A549 treated with AZD2906 at 1 μM for 4 hours (cell line): ENCODE measurements at places on chromosomes 6 and 20. TPM values are rescaled to one million over a fixed set of nuclear protein-coding genes. Genes with fewer than 3 reads are reported as not detected.

The NR2E1 gene
- 0.05 TPM in 2 of 5 replicates, not detected in the others for total RNA-seq

The SSTR4 gene
- total RNA-seq = 0.43 to 0.96 TPM (median 0.79 TPM) in 5 replicates

The FGD2 gene
- not detected in 5 replicates for total RNA-seq

The HSPA1B gene
- 94.0 to 169 TPM (median 135 TPM) in 5 replicates for total RNA-seq

The CAP2 gene
- total RNA-seq = 9.2 to 14.4 TPM (median 10.6 TPM) in 5 replicates

The C2 gene
- total RNA-seq = 0.20 to 0.34 TPM (median 0.23 TPM) in 5 replicates

The MCHR2 gene
- total RNA-seq = not detected in 5 replicates

The DEFB124 gene
- 0.42 TPM in 1 of 5 replicates, not detected in the others for total RNA-seq

The GFOD1 gene
- 1.1 to 1.5 TPM (median 1.4 TPM) in 5 replicates for total RNA-seq

The KDM1B gene
- 6.7 to 7.6 TPM (median 7.3 TPM) in 5 replicates for total RNA-seq

The UNC5CL gene
- 0.34 to 0.78 TPM (median 0.62 TPM) in 5 replicates for total RNA-seq
